ENCODE measurements at places on chromosomes 3 and 15. TPM values are rescaled to one million over a fixed set of nuclear protein-coding genes. Genes with fewer than 3 reads are reported as not detected.

DNA sequence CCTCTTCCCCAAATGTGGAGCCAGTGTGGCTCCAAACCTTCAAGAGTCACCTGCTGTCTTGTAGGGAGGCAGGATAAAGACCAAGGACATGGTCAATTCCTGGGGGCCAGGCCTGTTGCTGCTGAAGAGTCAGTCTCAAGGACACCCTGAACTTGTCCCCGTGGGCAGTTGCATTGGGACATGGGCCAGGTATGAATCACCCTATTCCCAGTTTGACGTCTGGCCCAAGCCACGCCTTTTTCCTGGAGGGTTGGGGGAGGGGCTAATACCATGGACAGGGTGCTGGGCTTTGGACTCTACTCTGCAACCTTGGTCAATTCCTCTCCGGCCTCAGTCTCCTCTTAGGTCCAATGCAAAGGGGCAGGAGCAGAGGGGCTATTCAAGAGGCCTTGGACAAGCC is 10.4 kb downstream of the ATP2B2 start:
- no peak overlapping the region for H3K4me3 ChIP-seq
- H3K36me3 ChIP-seq: no peaks in the 10 kb centered on the region
- H3K27me3 ChIP-seq: no peaks in the 10 kb centered on the region
- no peak overlapping the region for H3K27ac ChIP-seq
- no peaks in the 10 kb centered on the region for H3K4me1 ChIP-seq

The MKRN3 gene
- not detected for total RNA-seq

The HTD2 gene
- total RNA-seq: 7.4 TPM

GRCh38 chr3:160012108-160012507 is 23.5 kb downstream of the IL12A start:
- H3K4me3 ChIP-seq: no peak overlapping the region
- H3K4me1 ChIP-seq: no peaks in the 10 kb centered on the region
- no peak for DNase-seq
- no peak overlapping the region for H3K27ac ChIP-seq

The RTP3 gene
- not detected for total RNA-seq

DNA sequence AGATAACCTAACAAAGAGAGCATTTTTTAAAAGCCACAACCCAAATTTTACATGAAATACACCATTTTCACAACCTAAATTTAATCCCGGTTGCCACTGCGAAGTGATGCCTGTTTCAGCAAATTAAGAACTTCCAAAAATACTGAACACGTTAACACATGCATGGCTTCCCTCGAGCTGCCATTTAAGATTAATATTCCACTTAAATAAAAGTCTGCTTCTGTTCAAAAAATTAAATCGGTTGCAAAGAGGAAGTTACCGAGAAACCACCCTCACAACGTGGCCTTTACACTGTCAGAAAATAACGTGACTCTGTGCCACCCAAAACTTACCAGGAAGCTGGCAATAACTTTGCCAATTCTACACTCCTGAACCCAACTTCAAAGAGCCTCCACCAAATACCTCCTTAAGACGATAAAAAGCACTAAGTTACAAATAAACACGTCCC is 1.2 kb downstream of the TBL1XR1 start:
- peak overlapping the region; percentile 79 for H3K4me3 ChIP-seq
- H3K36me3 ChIP-seq: no peaks in the 10 kb centered on the region
- no peaks in the 10 kb centered on the region for H3K27me3 ChIP-seq

DNA sequence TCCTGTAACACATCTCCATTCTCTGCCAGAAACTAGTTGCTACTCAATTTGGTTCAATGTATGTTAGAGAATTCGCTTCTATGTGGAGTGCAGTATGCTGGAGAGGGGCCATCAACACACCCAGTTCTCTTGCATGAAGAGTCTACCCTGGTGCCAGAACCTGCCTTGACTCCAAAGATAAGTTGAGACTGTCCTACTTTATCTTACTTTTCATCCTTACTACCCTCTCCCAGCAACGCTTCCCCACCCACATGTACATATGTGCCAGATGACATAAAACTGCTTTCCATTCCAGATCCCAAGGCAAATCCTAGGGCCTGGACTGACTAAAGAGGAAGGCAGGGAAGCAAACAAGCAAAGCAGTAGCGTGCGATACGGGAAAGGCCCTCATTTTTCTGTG is 442.6 kb upstream of the THRB start:
- H3K27me3 ChIP-seq: no peaks in the 10 kb centered on the region
- no peaks in the 10 kb centered on the region for H3K4me1 ChIP-seq
- H3K36me3 ChIP-seq: no peaks in the 10 kb centered on the region
- no peak overlapping the region for H3K27ac ChIP-seq
- DNase-seq: no peak
- H3K4me3 ChIP-seq: no peak overlapping the region

DNA sequence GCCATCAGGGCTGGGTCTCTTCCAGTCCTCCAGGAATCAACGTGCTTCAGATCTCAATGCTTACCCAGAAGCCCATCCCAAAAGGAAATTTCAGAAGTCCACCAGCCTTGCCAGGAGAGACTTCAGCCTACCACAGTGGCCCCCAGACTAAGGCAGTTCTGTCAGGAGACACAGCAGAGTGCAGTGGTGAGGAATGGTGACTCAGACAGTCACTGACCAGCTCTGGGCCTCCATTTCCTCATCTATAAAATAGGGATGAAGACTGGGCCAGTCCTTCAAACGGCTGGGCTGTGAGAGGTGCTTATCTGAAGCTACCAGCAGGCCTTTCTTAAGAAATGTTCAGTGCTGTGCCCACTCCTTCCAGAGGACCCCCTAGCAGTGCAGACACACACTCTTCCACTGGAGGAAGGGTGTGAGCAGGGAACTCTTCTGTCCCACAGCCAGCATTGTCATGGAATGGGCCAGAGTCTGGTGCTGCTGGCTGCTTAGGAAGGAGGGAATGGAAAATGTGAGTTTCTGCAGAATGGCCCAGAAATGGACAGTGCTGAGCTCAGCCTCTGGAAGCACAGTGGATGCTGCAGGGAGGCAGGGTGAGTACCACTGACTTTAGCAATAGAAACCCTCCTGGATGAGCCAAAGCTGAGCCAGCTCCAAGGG is 41.6 kb upstream of the DUSP7 start:
- no peaks in the 10 kb centered on the region for H3K36me3 ChIP-seq
- H3K4me3 ChIP-seq: no peak overlapping the region
- H3K4me1 ChIP-seq: peaks cover 11% of the 10 kb centered on the region
- DNase-seq: no peak

GRCh38 chr15:33559207-33559890 is 248.6 kb downstream of the RYR3 start:
- no peaks in the 10 kb centered on the region for H3K36me3 ChIP-seq
- no peak overlapping the region for H3K27ac ChIP-seq
- no peaks in the 10 kb centered on the region for H3K27me3 ChIP-seq
- DNase-seq: no peak

The HYAL1 gene
- total RNA-seq: 98.9 TPM

- peaks cover 23% of the 10 kb centered on the region for H3K4me1 ChIP-seq
- H3K27ac ChIP-seq: peak overlapping the region; percentile 93
- H3K36me3 ChIP-seq: peaks cover 1% of the 10 kb centered on the region
- DNase-seq: no peak
- no peaks in the 10 kb centered on the region for H3K27me3 ChIP-seq
Observed at GRCh38 chr3:100708644-100708988, 678 bp upstream of the TFG start.

- H3K27ac ChIP-seq: no peak overlapping the region
- H3K4me1 ChIP-seq: no peaks in the 10 kb centered on the region
- no peak overlapping the region for H3K4me3 ChIP-seq
- H3K27me3 ChIP-seq: no peaks in the 10 kb centered on the region
- no peak for DNase-seq
- H3K36me3 ChIP-seq: no peaks in the 10 kb centered on the region
Observed at GRCh38 chr3:73708956-73709355, 84.2 kb upstream of the PDZRN3 start.

GRCh38 chr15:73485372-73485771 is 42.4 kb downstream of the REC114 start:
- H3K27me3 ChIP-seq: no peaks in the 10 kb centered on the region
- H3K36me3 ChIP-seq: no peaks in the 10 kb centered on the region
- H3K27ac ChIP-seq: no peak overlapping the region
- no peak for DNase-seq

The ARPC4 gene
- total RNA-seq: 157 TPM

The PDIA5 gene
- total RNA-seq: 36.2 TPM

DNA sequence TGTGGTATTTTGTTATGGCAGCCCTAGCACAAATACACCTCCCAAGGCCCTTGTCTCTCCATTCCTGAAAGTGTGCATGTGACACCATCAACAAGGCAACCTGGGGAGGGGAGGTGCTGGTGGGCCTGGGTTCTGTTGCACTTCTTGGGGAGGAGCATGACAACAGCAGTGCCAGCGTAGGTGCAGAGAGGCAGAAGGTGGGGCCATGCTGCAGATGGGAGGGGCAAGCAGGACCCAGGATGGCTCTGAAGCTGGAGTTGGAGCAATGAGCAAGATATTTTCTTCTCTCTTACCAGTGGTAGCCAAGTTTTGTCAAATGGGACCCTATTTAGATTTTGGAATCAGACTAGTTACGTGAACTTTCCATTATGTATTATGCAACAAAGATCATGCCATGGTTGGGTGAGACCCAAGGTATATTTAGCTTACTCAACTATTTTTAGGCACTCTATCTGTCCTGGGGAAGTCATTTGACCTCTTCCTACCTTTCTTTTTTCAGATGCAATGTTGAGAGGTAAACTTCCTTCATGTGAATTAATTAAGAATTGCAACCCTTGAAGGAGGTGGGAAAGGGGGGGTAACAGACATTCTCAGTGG is 3.4 kb downstream of the FYCO1 start:
- no peaks in the 10 kb centered on the region for H3K27me3 ChIP-seq
- H3K4me1 ChIP-seq: peaks cover 62% of the 10 kb centered on the region
- no peak overlapping the region for H3K4me3 ChIP-seq
- DNase-seq: no peak

The GALNT15 gene
- total RNA-seq: 9.0 TPM

DNA sequence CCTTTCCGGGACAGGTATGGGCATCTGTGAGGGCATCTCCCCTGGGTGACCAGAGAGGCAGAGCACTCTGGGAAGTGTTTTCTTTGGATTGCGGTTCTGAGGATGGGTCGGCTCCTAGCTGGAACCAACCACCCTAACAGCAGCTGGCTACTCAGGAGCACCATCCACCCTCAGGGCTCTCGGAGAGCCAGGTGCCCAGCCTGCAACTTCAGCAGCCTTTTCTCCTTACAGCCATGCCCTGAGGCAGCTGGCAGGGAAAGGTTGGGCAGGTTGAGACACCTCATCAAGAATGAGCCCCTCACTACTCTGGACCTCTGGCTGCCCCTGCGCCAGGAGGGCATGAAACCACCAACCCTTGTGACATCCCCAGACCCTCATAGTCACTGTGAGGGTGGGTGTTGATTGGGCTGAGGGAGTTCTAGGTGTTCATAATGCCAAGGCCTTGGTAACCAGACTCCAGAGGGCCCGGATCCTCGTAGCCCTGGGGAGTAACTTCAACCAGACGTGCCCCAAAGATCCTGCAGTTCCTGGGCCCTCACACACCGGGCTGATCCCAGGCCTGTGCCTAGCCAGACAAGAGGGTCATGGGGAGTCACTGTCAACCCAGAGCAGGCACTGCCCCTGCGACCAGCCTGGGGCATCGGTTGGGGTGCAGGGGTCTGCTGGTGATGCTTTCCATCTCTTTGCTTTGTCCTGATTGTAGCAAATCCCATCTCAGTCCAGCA is 114.4 kb upstream of the ABHD17C start:
- no peaks in the 10 kb centered on the region for H3K27me3 ChIP-seq
- no peaks in the 10 kb centered on the region for H3K36me3 ChIP-seq
- no peaks in the 10 kb centered on the region for H3K4me1 ChIP-seq
- no peak overlapping the region for H3K27ac ChIP-seq
- H3K4me3 ChIP-seq: no peak overlapping the region
- DNase-seq: no peak

DNA sequence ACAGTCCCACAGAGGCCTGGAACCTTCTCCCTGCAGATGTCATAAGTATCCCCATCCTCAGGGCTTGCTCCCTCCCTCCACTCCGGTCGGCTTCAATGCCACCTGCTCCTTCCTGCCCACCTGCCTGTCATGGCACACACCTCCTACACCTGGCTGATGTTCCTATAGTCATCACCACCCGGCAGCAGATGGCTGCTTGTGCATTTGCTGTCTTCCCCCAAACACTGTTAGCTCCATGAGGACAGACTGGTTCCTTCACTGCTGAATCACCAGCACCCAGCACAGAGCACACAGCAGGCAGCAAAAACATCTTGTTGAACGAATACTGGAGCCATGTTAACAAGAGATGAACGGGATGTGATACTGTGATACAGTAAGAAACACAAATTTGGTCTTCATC is 14.8 kb downstream of the TARS3 start:
- no peaks in the 10 kb centered on the region for H3K4me1 ChIP-seq
- peaks cover 44% of the 10 kb centered on the region for H3K36me3 ChIP-seq
- no peak overlapping the region for H3K4me3 ChIP-seq
- H3K27me3 ChIP-seq: no peaks in the 10 kb centered on the region

The STRA6 gene
- total RNA-seq: not detected

DNA sequence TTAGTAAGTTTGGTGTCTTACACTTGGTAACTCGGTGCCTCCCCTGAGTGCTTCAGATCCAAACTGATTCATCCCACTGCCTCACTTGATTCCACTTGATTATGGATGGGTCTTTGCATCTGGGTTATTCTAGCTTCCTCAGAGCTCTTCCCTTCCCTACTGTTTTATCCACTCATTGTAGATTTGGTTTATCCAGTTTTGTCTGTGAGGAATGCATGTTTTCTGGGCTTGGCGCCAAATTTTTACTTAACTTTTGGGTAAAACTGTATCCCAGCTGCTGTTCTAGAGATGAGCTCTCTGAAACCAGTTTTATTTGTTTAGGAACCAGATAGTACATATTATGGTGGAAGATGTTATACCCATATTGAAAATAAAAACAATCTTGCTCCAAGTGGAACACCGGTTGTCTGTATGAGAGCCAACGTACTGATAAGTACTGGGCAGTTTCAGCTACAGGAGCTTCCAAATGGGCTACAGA is 20.9 kb downstream of the RAD54L2 start:
- DNase-seq: no peak
- H3K27me3 ChIP-seq: no peaks in the 10 kb centered on the region
- no peak overlapping the region for H3K4me3 ChIP-seq
- H3K36me3 ChIP-seq: peaks cover 15% of the 10 kb centered on the region

The C15orf62 gene
- total RNA-seq: 4.2 TPM

DNA sequence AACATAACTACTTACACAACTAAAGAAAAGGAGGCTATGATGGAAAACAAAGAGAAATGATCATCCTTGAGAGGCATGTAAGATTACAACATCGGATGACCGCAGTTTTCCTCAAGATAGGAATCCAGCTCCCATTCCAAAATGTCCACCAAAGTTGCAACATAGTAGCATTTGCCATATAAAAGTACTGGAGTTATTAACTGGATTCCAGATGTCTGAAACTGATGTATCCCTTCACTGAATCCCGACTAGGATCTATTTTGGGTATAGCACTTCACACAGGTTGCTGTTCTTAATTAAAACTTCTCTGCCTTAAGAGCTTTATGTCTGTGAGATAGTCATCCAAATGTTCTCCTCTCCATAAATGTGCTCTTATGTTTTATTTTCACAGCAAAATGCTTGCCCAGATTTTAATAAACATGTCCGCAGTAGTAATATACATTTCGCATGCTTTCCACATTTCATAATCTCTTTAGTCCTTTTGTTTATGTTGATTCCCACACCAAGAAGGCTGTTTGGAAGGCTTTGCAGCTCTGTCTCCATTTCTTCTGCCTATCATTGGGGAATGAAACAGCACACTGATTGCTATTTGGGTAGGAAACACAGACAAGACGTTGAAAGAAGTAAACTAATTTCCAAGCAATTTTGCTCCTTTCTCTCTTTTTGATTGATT is 716.5 kb upstream of the CFAP20DC start:
- H3K27me3 ChIP-seq: no peaks in the 10 kb centered on the region
- DNase-seq: no peak
- H3K27ac ChIP-seq: no peak overlapping the region
- H3K36me3 ChIP-seq: no peaks in the 10 kb centered on the region

All from upper lobe of left lung (tissue), 6 donors.